CD4-positive, alpha-beta T cell treated with Interleukin-10 for 1 hour (primary cell): ENCODE measurements at places on chromosomes 2 and 18.
A peak's percentile ranks its signal among the peaks of the same experiment; 100 is the strongest.

DNA sequence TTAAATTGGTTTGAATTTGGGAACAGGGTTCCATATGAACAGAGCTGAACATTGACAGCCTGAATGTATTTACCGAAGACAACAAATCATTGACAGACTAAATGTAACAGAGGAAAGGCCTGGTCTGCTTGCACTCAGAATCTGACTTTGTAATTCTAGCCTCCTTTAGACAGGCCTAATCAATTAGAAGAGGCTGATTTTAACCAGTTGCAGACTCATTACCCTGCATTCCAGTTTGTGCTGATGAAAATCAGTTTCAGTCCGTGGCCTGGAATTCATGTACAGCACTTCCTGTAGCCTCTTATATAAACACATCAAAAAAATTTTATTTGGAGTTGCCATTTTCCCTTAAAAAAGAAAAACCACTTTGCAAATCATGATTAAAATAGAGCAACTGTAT, 93.1 kb upstream of the ZFP36L2 start:
- no peak for DNase-seq

- DNase-seq = no peak
Measured at GRCh38 chr2:33925311-33925710, 326.2 kb upstream of the FAM98A start.

DNA sequence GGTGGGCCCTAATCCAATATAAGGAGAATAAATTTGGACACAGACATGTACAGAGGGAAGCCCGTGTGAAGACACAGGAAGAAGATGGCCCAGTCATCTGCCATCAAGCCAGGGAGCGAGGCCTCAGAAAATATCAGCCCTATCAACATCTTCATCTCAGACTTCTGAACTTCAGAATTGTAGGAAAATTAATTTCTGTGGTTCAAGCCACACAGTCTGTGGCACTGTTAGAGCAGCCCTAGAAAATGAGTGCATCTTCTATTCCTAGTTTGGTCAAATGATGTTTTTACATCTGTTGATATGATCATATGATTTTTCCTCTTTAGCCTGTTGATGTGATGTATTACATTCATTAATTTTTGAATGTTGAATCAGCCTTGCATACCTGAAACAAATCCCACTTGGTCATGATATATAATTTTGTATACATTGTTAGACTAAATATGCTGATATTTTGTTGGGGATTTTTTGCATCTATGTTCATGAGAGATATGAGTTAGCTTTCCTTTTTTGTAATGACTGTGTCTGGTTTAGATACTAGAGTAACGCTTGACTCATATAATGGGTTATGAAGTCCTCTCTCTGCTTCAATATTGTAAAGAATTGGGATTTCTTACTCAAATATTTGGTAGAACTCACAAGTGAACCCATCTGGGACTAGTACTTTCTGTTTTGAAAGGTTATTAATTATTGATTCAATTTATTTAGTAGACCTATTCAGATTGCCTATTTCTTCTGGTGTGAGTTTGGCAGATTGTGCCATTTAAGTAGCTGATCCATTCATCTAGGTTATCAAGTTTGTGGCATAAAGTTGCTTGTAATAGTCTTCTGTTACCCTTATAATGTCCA, 451.4 kb downstream of the EIPR1 start:
- no peak for DNase-seq

GRCh38 chr2:98869272-98869641, 66.8 kb downstream of the CRACDL start:
- no peak for DNase-seq

DNA sequence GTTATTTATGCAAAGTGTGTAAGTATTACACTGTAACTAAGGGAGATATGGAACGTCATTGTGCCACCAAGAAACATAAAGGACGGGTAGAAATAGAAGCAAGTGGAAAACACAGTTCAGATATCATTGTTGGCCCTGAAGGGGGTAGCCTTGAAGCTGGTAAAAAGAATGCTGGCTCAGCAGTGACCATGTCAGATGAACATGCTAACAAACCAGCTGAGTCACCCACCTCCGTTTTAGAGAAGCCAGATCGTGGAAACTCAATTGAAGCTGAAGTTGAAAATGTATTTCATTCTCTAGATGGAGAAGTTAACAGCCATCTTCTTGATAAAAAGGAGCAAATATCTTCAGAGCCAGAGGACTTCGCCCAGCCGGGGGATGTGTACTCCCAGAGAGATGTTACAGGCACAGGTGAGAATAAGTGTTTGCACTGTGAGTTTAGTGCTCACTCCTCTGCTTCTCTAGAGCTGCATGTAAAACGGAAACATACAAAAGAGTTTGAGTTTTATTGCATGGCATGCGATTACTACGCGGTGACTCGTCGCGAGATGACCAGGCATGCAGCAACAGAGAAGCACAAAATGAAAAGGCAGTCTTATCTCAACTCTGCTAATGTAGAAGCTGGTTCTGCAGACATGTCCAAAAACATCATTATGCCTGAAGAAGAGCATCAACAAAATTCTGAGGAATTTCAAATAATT, 36.1 kb downstream of the ZNF407 start:
- DNase-seq = no peak

GRCh38 chr18:13611142-13611600, 115.2 kb downstream of the FAM210A start:
- DNase-seq = peak; percentile 61

GRCh38 chr2:217847115-217847514, 155.7 kb downstream of the TNS1 start:
- no peak for DNase-seq

DNA sequence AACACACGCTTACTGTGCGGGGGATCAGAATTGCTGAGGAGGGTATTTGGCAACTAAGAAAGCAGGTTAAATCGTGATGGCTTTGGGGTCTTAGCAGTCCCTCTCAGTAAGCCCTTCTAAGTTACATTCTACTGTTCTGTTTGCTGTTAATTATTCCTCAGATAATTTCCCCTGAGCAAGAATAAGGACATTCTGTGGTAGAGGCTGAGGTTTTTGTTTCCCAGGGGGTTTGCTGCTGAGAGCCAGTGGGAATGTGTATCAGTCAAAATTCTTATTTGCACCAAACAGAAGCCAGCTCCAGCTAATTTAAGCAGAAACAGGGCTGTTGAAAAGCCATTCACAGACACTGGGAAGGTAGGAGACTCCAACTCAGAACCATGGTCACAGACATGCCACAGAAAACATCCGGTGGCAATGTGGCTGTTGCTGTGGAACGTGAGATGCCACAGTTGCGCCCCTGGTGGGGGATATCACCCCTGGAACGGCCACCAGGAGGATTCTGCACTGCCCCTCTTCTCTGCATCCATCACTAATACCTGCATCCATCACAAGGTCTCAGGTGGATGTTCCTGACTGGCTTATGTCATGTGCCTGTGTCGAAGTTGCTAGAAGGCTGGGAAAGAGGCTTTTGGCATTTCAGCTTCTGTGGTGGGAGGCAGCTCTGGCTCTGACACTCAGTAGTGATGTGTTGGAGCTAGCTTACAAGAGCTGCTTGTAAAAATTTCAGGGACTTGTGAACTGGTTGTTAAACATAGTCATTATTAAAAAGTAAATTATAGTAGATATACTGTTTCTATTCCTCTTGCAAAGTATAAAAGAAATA, 23.2 kb downstream of the SLC4A3 start:
- DNase-seq = no peak
